ENCODE measurements at places on chromosomes 2 and 18.
A peak's percentile ranks its signal among the peaks of the same experiment; 100 is the strongest.

- DNase-seq = no peak
These were observed 104.4 kb upstream of the SLC39A10 start for GRCh38 chr2:195552581-195552980.

DNA sequence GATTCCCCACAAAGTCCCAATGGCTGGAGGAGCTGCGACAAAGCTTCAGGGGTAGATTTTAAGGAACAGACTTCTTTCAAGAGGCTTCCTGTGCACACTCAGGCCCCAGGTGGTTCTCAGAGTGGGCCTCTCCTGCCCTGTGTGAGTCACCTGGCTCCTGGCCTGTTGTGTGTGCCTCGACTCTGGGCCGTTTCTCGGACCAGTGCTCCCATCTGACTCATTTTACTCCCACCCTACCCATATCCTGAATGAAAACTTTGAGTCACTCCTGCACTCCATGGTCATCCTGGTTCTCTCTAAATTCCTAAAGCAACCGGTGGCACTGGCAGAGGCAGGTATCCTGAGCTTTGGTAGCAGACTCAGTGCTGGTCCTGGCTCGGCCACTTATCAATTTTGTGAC, 84.1 kb downstream of the CELF4 start:
- DNase-seq = no peak

GRCh38 chr2:85750587-85751575, 2.9 kb upstream of the ATOH8 start:
- peak; percentile 78 for DNase-seq

DNA sequence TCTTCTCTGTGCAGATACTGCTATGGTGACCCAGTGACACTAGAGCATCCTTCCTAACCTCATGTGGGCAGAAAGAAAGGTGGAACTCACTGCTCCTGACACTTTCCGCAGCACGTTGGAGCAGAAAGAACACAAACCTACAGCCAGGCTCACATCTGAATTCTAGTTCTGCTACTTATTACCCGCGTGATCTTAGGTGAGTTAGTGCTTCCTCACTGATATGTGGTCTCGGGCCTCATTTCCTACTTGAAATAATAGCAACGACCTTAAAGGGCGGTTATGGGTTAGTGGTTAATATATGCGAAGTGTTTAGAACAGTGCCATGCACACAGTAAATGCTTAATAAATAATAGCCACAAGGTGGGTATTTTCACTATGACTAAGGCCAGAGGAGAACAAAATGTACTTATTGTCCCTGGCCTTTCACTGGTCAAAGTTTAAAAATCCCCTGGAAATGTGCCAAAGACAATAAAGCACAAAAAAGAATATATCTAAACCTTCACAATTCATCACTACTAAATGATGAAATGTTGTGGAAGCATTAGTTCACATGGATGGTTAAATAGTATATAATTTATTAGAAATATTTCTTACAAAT, 66.6 kb downstream of the MYOM1 start:
- no peak for DNase-seq

DNA sequence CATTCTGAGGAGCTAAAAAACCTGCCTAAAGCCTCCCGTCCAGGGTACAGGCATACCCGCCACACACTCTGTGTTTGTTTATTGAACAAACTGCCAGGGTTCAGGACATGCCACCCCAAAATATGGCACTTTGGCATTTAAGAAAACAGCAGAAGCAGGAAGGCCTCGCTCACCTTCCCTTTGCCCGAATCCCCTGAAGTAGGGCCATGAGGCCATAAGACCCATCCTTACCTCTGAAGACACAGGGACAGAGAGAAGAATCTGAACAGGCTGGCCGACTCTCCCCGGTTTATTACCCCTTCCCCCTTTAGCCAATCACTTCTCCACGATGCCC, 1.7 kb upstream of the NEURL3 start:
- no peak for DNase-seq

DNA sequence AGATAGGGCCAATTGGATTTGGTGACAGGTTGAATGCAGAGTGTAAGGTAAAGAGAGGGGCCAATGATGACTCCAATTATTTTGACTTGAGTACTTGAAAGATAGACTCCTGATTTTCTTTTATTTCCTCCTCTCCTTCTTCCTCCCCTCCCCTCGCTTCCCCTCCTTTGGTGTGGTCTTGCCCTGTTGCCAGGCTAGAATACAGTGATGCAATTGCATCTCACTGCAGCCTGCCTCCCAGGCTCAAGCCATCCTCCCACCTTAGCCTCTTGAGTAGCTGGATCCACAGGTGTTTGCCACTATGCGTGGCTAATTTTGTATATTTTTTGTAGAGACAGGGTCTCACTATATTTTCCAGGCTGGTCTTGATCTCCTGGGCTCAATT, 2.3 kb downstream of the DGUOK start:
- DNase-seq = no peak

GRCh38 chr2:205995260-205995659, 90.7 kb downstream of the INO80D start:
- no peak for DNase-seq

GRCh38 chr2:62894966-62895631, 155.5 kb upstream of the OTX1 start:
- DNase-seq = no peak

DNA sequence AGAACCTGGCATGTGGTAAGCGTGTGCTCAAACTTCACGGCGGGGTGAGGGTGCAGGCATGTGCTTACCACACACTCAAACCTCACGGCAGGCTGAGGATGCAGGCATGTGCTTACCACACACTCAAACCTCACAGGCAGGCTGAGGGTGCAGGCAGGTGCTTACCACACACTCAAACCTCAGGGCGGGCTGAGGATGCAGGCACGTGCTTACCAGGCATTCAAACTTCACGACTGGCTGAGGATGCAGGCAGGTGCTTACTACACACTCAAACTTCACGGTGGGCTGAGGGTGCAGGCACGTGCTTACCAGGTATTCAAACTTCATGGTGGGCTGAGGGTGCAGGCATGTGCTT, 105.0 kb upstream of the ALKAL2 start:
- DNase-seq = no peak

- no peak for DNase-seq
These were observed 246.9 kb downstream of the GLI2 start for GRCh38 chr2:120982598-120982997.

DNA sequence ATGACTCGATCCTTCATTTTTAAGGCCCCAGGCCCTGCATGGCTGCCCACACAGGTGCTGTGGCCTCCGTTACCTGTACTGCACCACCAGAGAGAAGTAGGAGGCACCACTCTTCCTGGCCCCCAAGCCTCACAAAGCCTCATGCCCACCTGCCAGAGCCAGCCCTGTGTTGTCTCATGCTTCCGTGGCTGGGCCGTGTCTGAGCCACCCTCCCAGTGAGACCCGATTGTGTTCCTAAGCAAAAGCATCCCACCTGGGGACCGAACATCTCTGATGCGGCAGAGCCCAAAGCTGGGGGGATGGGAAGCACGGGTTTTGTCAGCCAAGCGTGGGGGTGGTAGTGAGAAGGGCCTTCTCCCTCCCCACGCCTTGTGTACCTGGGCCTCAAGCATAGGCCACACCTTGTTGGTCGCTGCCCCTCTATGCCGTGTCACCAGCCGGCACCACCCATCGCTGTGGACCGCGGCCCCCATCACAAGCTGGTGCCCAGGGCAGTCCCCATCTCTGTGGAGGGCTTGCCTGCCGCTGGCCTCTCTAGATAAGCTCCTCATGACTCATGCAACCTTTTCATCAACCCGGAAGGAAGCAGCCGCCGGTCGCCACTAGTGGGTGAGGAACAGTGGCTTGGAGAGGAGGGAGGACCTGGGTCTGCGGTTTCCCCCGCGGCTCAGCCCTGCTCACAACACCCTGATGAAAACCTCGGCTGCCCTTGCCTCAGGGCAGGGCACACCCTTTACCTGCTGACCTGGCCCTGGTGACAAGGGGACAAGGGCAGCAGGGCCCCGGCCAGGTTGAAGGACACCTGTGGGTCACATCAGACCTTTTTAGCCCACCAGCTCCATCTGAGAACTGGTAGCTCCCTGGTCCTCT, 2.7 kb upstream of the RNPEPL1 start:
- peak; percentile 62 for DNase-seq

DNA sequence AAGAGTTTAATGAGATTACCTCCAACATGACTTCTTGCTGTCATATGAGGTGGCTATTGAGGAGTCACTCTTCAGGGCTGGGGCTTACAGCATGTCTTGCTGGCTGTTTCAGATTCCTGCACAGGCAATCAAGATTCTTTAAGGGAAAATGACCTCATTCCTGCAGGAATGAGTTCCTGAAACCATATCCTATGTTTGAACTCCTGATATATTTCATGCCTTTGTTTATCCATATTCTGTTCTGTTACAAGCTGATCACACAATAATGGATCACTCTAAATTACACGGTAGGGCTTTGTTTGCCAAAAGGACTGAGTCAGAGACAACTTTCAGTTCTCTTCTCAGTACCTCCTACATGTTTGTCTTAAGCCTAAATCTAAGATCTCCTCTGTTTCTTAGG, 879.8 kb upstream of the PIK3C3 start:
- no peak for DNase-seq

DNA sequence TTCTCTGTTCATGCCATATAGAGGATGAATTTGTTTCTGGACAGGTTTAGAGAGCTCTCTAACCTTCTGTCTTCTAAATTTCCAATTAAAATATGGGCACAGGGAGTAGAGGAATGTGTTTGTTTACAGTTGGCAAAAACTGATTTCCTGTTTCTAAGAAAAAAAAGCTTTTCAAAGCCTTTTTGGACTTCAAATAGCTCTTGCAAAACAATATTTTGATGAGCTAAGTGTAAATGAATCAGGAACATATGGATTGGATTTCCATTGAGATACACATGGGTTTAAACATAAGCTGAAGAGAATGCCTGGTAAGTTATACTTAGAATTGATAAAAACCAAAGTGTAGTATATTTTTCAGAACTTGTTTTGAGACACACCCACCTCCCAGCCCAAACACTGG, 677.5 kb downstream of the NYAP2 start:
- DNase-seq = peak; percentile 8

GRCh38 chr2:15931319-15931890, 8.9 kb upstream of the MYCN start:
- DNase-seq = no peak

DNA sequence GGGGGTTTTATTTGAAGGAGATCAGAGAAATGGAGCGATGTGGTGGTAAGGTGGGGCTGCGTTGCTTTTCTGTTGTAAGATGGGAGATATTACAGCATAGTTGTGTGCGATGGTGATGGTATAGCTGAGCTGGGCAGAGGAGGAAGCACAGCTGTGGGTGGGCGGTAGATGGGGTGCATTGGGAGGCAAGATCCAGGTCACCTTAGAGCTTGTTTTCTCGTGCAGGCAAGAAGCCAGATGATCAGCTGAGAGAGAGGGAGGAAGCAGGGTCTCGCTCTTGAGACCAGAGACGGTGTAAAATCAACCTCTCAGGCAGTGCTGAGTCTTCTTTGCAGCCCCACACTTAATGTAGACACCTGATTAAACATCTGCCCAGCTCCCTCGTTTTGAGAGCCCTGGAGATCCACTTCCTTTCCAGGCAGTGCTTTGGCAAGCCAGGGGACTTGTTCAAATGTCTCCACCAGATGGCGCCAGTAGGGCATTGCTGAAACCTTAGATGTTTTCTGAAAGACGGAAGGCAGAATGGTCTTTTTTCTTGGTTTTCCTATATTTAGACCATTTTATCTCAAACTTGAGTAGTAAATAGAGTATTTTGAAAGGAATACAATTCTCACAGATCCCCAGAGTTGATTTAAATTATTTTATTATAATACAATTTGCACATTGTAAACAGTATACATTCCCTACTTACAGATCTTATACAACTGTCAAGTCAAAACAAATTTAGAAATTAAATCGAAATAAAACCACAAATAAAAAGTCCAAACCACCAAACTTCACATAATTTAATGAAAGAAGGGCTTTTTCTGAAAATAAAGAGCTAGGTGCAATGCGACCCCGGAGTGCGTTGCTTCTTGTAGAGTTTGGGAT, 21.1 kb upstream of the LYPD6B start:
- peak; percentile 87 for DNase-seq

- DNase-seq = no peak
These were observed 13.9 kb upstream of the ASPRV1 start for GRCh38 chr2:69975136-69975852.
